ENCODE measurements at places on chromosomes 6 and 20. TPM values are rescaled to one million over a fixed set of nuclear protein-coding genes. Genes with fewer than 3 reads are reported as not detected.

DNA sequence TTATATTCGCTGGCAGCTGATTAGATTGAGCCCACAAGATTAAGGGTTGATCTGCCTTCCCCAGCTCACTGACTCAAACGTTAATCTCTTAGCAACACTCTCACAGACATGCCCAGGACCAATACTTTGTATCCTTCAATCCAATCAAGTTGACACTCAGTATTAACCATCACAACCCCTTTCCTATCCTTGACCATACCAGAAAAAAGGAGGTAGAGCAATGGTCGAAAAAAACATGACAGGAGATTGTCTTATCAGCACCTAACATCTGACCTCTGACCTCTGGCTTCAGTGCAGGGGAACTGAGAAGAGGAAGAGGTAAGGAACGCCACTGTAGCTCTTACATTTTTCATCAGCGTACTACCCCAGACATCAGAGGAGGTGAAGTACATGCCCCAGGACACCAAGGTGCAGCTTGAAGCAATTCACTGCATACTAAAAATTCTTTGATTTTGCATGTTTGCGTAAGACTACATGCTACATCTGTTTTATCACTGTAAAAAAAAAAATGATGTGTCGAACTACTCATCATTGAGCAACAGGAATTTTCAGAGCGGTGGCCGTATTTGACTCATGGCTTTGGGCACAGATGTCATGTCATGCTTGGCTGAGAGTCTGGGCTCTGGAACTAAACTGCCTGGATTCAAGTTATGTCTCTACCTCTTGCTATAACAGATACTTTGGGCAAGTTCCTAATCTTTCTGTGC is 188.0 kb upstream of the TAB2 start:
- no peak for DNase-seq

Gene TSPO2
- not detected for total RNA-seq

GRCh38 chr6:16238963-16239797 is 793 bp downstream of the GMPR start:
- DNase-seq: peak; percentile 70

Gene SALL4
- 0.35 TPM for total RNA-seq

DNA sequence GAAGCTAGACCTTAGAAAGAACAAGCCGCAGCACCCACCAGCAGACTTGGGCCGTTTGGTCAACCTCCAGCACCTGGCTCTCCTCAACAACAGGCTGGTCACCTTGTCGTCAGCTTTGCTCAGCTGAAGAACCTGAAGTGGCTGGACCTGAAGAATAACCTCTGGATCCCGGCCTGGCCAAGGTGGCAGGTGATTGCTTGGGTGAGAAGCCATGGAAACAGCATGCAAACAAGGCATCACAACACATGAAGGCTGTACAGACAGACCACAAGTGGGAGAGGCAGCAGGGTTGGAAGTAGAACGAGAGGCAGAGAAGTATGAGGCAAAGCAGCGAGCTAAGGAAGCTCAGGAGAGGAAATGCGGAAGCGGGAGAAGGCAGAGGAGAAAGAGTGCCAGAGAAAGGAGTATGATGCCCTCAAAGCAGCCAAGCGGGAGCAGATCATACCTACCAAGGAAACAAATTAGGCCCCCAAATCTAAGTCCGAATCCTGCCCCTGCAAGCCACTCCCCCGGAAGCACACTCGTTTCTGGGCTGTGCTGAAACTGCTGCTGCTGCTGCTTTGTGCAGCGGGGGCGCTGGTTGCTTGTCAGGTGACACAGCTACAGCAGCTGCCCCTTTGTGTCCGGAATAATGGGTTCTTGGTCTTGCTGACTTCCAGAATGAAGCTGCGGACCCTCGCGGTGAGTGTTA is 121.6 kb upstream of the LGSN start:
- no peak for DNase-seq

DNA sequence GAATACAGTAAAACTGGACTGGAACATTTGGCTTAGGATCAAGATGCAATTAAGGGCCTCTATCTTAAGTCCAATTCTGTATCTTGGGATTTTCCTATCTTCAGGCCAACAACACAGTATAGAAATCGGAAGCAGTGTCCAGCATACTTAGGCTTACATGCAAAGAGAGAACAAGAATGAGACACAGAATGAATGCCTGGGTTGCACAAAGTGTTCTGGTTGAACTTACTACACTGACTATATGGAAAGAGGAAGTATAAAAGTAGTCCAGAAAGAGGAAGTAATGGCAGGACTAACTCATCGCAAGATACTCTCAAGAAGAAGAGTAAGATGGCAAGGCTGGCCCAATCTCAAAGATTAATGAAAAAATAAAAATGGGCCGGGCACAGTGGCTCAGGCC is 87.6 kb downstream of the BTBD9 start:
- no peak for DNase-seq

Gene FILIP1
- 6.5 TPM for total RNA-seq

Gene CDH26
- total RNA-seq: 0.45 TPM

Gene DLK2
- total RNA-seq: 0.22 TPM

Gene FAM83D
- 32.6 TPM for total RNA-seq

GRCh38 chr6:73250016-73250415 is 13.0 kb downstream of the KHDC1 start:
- DNase-seq: no peak

- DNase-seq: peak; percentile 82
Observed at GRCh38 chr6:131250122-131250521, 114.9 kb downstream of the AKAP7 start.

- no peak for DNase-seq
Observed at GRCh38 chr6:3773678-3774298, 22.3 kb upstream of the PXDC1 start.

Gene CPNE5
- total RNA-seq: 8.0 TPM

DNA sequence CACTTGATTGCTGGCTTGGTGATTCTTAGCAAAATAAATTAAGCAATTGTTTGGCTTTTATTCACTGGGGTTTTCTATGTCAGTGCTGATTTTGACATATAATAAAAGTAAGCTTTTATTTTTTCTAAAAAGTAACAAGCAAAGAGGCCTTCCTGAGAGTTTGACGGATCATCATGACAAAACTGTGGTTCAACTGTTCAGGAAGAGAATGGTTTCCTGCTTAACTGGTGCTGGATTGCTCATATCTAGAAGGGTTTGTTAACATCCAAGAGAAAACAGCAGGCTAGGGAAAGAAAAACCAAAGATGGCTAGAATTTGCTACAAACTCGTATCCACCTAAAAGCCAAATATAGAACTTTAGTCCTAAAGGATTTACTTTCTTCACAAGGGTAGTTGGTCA is 21.2 kb downstream of the SERPINB1 start:
- peak; percentile 7 for DNase-seq
